NCI-H774 (cell line): ENCODE measurements at places on chromosomes 2 and 18.

DNA sequence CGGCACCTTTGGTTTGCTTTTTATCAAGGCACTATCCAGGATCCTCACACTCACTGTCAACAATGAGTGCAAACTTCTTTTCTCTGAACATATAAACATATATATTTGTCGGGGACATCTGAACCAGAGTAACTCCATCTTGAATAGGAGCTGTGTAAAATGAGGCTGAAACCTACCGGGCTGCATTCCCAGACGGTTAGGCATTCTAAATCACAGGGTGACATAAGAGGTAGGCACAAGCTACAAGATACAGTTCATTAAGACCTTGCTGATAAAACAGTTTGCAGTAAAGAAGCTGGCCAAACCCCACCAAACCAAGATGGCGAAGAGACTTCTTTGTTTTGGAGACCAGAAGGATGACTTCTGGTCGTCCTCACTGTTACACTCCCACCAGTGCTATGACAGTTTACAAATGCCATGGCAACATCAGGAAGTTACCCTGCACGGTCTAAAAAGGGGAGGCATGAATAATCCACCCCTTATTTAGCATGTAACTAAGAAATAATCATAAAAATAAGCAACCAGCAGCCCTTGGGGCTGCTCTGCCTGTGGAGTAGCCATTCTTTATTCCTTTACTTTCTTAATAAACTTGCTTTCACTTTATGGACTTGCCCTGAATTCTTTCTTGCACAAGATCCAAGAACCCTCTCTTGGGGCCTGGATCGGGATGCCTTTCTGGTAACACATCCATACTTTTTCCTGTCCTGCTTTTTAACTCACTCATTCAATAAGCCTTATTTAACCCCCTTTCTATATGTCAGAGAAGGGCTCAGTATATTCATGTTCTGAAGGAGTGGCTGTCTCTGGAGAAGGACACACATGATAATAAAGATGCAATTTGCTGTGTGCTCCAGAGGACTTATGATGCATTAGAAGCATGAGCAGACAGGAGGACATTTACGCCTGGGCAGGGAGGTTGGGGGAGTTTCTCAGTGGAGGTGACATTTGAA, 65.4 kb downstream of the TACR1 start:
- DNase-seq, result no peak

- DNase-seq, result no peak
Measured at GRCh38 chr2:8028036-8028435, 653.8 kb upstream of the ID2 start.

DNA sequence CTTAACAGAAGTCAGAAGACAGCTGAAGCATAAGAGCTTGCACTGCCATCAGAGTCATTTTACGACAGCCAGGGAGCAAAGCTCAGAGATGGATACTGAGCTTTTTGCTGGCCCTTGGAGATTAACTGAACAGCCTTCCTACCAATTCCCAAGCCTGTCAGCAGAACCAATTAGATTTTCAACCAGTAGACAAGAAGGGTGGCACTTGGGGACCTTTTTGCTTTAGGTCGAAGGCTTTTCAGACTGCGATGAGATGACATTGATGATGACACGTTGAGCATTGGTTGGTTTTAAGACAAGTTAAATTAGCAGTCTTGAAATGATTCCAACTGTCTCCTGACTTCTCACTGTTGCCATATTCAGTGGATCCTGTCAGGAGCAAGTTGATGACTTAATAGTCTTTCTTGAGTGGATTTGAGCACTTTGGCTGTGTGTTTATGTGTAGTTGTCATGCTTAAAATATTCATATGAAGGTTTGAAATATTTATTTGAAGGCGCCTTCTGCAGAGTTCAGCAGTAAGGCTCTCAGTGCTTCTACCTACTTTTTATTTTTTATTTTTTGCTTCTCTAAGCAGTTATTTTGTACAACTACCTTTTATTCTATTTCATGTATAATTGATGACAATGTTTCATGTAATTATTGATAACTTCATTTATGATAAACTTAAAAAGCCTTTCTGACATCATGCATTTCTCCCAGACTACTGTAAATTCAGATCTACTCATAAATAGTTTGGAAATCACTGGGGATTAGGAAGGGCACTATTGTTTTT, 256.7 kb downstream of the CAMKMT start:
- no peak for DNase-seq

- DNase-seq, result peak; percentile 81
Measured at GRCh38 chr18:32177530-32177929, 12.3 kb upstream of the MEP1B start.

DNA sequence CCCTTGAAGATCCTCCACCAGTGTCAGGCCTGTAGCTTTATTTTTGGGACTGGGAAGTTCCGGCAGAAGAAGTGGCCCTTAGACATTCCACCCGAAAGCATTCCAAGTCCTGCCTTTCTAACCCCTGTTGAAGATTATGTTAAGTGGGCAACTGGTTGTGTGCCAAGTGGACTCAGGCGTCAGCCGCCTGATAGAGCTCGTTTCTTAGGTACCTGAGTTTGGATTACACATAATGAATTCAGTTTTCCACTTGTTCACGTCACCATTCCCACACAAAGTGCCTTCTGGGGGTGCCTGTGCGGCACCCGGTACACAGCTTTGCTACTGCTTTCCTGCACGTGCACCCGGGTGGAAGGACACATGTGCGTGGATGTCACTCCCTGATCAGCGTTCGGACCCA, 156.5 kb downstream of the PTGR3 start:
- DNase-seq, result no peak

DNA sequence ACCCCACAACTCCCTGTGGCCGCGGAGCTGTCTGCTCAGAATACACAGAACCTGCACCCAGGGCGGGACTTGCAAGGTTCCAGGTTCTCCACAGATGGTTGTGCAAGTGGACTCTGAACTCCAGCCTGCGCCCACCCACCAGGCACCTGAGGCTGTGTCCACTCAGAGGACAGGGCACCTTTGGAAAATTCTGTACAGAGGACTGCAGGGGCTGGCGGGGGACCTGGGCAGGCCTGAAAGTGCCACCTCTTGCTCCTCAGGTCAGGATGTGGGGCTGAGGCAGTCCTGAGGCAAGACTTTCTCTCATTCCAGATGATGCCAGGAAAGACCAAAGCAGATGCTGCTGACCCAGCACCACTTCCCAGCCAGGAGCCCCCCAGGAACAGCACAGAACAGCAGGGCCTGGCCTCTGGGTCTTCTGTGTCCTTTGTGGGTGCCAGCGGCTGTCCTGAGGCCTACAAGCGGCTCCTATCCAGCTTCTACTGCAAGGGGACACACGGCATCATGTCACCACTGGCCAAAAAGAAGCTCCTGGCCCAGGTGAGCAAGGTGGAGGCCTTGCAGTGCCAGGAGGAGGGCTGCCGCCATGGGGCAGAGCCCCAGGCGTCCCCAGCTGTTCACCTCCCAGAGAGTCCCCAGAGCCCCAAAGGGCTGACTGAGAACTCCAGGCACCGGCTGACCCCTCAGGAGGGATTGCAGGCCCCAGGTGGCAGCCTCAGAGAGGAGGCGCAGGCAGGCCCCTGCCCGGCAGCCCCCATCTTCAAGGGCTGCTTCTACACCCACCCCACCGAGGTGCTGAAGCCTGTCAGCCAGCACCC, 14.4 kb downstream of the ARID5A start:
- DNase-seq, result no peak

DNA sequence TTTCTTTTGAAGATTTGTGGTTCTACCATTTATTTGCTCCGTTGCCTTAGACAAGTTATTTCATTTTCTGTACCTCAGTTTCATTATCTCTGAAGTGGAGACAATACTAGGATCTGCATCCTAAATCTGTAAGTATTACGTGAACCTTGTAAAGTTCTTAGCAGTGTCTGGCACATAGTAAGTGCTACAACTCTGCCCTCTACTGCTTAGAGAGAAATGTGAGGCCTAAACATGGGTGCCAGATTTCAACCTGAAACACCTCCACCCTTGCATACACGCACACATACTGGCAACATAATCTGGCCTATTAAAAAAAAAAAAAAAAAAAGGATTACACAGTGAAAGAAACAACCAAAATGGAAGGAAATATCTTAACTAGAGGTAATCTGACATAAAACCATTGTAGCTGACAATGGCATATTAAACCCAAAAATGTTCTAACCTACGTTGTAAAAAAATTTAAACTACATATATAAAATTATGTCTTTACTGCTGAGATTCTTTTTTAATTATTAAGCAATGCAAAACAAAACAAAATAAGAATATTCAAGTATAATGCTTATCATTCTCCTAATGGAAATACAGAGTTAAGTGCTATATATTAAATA, 132.6 kb downstream of the MAP2 start:
- no peak for DNase-seq
